ENCODE measurements at places on chromosomes 11 and 22.

GRCh38 chr11:48005136-48005535 is 24.8 kb downstream of the PTPRJ start:
- DNase-seq, result peak; percentile 72

GRCh38 chr11:10891151-10891720 is 33.4 kb upstream of the ZBED5 start:
- no peak for DNase-seq

- no peak for DNase-seq
Measured at GRCh38 chr22:41563051-41563711, 2.4 kb downstream of the CSDC2 start.

DNA sequence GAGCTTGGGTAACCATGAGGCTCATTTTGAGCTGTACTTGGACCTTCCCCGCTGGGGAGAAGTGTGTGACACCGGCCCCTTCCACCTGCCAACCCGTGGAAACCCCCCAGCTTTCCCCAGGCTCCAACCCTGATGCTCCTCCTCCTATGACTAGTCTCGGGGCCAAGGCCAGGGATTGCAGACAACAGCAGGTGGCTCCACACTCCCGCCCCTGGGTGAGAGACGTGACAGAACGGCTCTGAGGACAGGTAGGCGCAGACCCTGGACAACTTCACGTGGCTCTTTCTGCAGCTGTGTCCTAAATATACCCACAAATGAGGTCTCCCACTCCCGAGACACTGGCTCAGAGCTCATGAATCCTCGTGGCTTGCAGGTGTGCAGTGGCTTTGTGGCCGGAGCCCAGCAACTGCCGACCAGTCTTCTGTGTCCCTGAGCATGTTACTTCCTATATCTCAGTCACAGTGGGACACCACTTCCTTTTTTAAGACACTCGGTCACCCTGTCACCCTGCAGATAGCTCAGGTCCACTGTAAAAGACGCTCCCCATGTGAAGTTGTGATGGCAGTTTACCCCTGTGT is 55.2 kb downstream of the NECTIN1 start:
- DNase-seq, result peak; percentile 8

GRCh38 chr22:48491451-48491941 is 1336.2 kb downstream of the BRD1 start:
- DNase-seq, result no peak

GRCh38 chr11:98531576-98531975 is 489.2 kb upstream of the CNTN5 start:
- no peak for DNase-seq

DNA sequence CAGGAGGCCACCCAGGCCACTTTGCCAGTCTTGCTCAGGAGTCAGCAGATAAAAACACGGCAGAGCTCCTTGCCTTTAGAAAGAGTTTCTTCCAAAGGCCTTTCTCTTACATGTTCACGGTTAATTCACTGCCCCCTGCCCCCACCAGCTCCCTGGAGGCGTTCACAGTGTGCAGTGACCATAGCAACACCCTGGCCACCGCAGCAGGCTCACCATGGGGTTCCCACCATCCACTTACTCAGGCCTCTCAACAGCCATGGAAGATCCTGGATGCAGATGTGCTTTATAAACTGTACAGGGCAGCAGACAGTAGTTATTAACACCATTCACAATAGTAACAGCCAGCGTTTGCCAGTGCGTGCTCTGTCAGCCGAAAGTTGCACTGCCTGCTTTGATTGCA is 10.6 kb upstream of the MYO7A start:
- no peak for DNase-seq

GRCh38 chr22:28268850-28269249 is 349.8 kb upstream of the PITPNB start:
- no peak for DNase-seq

DNA sequence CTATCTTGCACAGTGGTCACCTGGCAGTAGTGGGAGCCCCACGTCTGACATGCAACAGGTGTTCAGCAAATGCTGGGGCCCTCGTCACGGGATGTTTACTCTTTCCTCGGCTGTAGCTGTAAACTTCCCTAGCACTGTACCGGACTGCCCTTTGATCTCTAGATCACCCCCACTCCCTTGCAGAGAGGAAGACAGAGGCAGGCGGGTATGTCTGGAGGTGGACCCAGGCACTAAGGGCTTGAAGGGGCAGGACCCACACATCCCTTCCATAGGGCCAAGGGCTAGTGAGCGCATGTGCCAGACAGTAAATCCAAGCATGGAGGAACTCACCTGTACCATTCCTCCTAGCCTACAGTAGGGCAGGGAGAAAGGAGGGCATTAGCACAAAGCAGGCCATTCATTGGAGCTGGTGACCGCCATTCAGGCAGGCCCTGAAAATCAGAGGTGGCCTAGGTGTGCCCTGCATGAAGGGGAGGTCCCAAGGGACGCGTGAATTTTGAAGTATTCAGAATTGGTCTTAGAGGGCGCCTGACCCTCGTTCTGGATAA is 1.9 kb upstream of the SMTN start:
- no peak for DNase-seq

- DNase-seq, result no peak
Measured at GRCh38 chr11:73011126-73011817, 130.8 kb downstream of the FCHSD2 start.

DNA sequence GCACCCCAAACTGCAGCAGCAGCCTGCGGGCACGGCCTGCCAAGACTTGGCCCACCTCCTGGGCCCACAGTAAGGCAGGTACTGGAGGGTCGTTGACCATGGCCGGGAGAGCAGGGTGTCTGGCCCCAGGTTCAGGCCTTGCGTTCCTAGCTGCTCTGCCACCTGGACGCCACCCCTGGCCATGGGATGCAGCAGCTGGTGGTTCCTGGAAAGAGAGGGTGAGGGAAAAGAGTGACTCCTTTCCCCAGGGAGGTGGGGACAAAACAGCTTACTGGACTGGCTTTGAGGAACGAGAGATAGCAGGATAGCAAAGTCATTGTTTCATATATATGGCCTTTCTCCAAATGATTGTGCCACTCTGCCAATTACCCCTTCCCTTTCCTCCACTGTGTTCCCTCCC is 1.8 kb downstream of the BSCL2 start:
- DNase-seq, result no peak

DNA sequence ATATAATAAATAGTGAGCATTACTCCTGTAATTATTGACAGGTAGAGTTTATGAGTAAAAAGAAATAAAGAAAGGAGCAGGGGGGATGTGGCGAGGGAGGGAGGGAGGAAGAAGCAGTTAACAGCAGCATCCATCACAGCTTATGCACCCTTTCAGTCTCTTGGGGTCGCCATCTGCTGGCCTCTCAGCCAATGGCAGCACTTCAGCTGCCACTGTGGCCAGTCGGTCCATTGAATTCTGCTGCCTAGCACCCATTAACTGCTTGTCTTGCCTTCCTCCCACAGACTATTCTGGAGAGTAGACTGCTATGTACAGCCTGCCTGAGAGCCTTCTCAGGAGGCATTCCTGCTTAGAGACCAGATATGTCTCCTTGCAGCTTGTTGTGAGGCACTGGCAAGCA is 388.3 kb downstream of the TENM4 start:
- DNase-seq, result no peak

DNA sequence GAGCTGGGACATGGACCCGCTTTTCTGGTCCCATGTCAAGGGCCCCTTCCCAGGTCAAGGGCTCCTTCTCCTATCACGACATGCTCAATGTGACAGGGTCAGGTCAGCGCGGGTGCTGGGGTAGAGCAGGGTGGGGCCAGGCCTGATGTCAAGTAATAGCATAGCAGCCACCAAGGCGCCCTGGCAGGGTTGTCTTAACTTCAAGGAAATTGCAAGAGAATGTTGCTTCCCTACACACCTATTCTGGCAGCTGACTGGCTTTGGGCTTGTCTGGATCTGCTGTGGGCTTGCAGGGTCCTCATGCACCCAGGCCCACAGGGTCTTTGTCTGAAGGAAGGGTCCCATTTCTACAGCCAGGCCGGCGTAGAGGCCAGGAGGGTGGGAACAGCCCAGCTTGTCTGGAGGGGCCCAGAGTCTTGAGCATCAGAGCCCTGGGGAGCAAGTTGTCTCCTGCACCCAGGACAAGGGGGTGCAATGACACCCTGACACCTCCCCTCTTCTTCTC is 71.4 kb downstream of the BUD13 start:
- DNase-seq, result no peak

- DNase-seq, result no peak
Measured at GRCh38 chr11:91230647-91231046, 994.0 kb upstream of the FAT3 start.

DNA sequence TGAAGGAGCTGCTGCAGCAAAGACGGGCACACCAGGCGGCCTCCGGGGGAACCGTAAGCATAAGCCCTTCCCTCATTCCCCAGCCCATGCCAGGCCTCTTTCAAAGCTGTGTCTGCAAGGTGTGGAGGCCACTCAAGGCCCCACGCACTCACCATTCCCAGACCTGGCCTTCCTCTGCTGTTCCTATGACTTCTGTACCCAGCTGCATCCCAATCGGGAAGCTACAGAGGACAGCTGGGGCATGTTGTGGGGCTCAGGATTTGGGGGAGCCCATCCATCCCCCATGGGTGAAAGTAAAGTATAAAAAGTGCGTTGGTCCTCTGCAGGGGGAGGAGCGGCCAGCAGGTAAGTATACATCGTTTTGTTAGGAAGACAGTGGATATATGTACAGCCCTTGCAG is 2.2 kb downstream of the POU2AF3 start:
- no peak for DNase-seq

DNA sequence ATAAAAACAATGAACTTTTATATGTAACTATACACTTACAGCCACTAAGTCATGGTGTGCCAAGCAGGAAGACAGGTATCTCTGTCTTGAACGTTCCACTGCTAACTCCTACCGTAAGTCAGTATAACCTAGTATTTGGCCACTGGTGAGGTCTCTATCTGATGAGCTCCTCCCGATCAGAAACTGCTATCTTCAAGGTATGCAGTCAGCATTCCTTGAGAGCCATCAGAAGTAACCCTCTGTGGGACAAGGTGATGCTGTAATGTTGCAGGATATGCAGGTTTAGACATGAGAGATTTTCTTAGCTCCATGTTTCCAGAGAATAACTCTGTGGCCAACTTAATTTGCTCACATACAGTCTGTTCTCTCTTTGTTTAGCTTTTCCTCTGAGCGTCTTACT is 397.9 kb upstream of the CCDC90B start:
- DNase-seq, result no peak

GRCh38 chr22:36244522-36245391 is 5.4 kb upstream of the APOL2 start:
- no peak for DNase-seq

GRCh38 chr11:85930879-85931366 is 75.7 kb downstream of the CCDC83 start:
- no peak for DNase-seq

- DNase-seq, result no peak
Measured at GRCh38 chr11:100677796-100678195, 9.3 kb upstream of the ARHGAP42 start.

DNA sequence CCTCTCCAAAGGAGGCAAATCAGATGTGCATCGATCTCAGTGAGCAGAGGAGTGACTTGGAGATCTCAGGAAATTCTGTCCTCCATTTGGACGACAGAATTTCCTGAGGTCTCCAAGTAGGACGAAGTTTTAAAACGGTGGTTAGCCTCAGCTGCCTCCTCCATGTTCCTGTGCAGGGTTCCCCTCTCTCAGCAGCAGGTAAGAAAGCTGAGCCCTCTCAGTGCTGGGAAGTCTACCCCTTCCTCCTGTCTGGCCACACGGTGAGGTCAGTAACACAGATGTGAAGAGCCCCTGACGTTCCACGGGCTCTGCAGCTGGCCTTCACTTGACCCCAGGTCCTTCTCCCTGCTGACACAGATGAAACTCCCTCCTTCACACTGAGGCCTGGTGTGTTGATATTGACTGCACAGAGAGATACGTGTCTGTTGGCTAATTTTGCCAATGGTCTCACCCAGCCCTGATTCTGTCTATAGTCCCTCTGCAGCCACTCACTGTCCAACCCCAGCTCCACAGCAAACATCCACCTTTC is 607.4 kb upstream of the B3GAT1 start:
- DNase-seq, result no peak

GRCh38 chr22:38103641-38104040 is 6.8 kb downstream of the BAIAP2L2 start:
- no peak for DNase-seq

GRCh38 chr22:21624120-21624879 is 5.5 kb downstream of the YDJC start:
- DNase-seq, result peak; percentile 49

DNA sequence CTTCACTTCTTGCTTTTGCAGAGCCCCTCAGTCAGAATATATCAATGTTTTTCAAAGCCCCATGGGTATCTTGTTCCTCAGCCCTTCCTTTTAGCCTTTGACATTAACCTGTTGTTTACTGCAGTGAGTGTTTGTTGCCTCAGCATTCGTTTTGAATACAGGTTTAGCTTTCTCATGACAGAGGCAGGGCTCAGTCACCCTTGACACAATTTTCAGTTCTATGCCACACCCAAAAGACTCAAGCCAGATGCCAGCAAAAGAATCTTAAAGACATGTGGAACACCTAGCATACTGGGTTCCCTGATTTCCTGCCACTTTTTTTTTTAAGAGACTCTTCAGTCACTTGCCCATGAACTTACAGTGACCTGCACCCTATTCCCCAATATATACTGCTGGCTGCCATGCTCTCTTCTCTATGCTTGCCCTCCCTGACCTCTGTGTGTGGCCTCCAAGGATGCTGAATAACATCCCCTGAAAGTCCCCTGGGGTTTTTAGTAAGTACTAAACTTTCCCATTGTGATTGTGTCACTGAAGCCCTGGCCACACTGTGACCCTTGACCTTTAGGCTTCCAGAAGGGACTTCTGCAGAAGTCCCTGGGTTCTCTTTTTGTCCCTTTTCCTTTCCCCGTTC is 1225.5 kb downstream of the TBC1D22A start:
- DNase-seq, result no peak

GRCh38 chr22:36461665-36462649 is 19.5 kb downstream of the TXN2 start:
- DNase-seq, result no peak

GRCh38 chr11:105991888-105992287 is 30.2 kb downstream of the MSANTD4 start:
- DNase-seq, result no peak

- DNase-seq, result no peak
Measured at GRCh38 chr11:78802058-78802761, 227.5 kb upstream of the NARS2 start.

- DNase-seq, result no peak
Measured at GRCh38 chr11:114031246-114031966, 28.1 kb upstream of the ZBTB16 start.

- no peak for DNase-seq
Measured at GRCh38 chr11:130359419-130359818, 44.7 kb upstream of the ZBTB44 start.

DNA sequence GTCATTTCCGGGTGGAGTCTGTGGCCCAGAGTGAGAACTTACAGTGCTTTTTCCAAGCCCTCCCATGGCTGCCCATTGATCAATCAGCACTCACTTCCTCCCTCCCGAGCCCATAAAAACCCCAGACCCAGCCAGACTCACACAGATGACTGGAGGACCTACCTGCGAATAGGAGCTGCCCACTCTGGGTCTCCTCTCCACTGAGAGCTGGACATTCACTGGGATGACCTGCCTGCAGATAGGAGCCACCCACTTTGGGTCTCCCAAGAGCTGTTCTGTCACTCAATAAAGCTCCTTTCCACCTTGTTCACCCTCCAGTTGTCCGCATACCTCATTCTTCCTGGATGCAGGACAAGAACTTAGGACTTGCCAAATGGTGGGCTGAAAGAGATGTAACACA is 56.0 kb upstream of the B3GNT6 start:
- no peak for DNase-seq

Data from activated naive CD4-positive, alpha-beta T cell treated with Interleukin-2 at 50 U/mL for 16 hours (primary cell).